ENCODE measurements at places on chromosomes 7 and 10. TPM values are rescaled to one million over a fixed set of nuclear protein-coding genes. Genes with fewer than 3 reads are reported as not detected.

The PDE6C gene
- total RNA-seq, result not detected

The PSTK gene
- total RNA-seq, result 12.7 TPM

The GNGT1 gene
- total RNA-seq, result not detected

DNA sequence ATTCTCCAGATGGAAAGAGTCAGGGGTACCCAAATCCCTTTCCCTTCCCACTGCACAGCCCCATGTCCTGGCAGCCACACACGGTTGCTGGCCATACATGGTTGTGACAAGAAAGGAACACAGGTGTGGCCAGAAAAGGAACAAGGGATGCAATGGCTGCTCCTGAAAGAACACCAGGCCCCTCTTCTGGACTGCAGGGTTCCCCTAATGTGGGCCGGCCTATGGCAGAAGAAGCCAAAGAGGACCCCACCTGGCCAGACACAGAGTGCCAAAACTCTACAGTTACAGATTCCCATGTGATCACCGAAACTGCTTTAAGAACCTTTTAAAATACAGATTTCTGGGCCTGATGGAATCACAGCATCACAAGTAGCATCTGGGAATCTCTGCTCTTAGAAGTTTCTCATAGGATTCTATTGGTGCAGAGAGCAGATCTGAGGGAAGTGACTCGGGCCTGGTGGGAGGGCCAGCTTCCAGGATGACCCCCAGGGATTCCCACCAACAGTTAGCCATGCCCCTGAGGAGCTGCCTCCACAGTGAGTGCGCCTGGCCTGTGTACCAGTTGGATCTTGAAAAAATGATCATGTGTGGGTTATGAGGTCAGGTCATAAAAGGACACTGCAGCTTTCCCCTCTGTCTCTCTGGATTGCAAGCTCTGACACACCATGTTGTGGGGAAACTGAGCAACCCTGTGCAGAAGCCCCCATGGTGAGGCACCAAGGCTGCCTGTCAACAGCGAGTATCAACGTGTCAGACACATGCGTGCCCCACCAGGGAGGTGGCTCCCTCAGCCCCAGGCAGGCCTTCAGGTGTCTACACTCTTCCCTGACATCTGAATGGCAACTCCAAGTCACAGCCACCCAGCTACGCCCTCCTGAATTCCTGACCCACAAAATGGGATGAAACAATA is 89.6 kb upstream of the LANCL2 start:
- DNase-seq, result peak; percentile 5

- DNase-seq, result no peak
Observed at GRCh38 chr10:36452851-36453250, 672.5 kb upstream of the ANKRD30A start.
